ENCODE measurements at places on chromosomes 13 and 19.
A peak's percentile ranks its signal among the peaks of the same experiment; 100 is the strongest.

GRCh38 chr13:29315847-29316246 is 279.6 kb downstream of the SLC7A1 start:
- no peak for DNase-seq

DNA sequence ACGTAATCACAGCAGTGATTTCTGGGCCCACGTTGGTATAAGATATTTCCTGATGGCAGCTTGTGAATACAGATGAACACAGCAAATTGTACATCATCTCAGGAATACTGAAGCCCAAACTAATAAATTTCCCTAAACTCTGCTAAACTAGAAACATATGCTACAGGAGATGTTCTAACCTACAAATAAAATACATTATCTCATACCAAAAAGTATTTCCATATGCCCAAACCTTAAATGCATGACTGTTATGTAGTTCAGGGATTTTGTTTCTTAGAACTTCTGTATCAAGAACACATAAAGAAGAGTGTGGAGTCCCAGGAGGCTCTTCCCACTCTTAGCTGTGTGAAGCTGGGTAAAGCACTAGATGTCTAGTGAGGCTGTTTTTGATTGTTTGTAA is 138.4 kb downstream of the RFC3 start:
- DNase-seq = no peak

DNA sequence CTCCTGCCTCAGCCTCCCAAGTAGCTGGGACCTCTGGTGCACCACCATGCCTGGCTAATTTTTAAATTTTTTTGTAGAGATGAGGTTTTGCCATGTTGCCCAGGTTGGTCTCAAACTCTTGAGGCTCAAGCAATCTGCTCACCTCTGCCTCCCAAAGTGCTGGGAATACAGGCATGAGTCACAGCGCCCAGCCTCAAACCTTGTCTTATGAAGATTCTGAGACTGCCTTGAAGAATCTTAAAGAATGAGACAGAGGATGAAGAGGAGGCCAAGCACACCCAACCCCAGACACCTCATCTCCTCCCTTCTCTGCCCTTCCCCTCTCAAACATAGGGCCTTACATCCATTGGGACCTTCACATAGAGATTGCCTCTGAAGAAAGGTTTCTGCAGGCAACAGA is 179.7 kb downstream of the ABCC4 start:
- no peak for DNase-seq

DNA sequence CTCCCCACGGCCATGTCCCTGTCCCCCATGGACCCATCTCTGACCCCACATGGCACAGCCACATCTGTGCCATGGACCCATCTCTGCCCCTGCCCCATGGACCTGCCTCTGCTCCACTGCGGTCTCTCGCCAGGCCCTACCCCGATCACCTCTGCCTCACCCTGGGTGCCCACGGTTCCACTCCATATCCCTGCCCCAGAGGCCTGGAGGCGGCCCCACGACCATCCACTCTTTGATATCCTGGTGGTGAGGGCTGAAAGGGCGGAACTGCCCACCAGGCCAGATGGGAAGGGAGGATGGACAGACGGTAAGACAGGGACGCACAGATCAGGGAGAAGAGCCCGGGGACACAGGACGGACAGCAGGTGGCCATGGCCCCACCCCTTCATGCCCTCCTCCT is 327 bp downstream of the PTGER1 start:
- DNase-seq = no peak

- no peak for DNase-seq
Observed at GRCh38 chr19:38290631-38291147, 13.4 kb upstream of the C19orf33 start.

GRCh38 chr19:45256836-45257235 is 5.8 kb downstream of the MARK4 start:
- DNase-seq = no peak

GRCh38 chr19:10661946-10662345 is 7.8 kb downstream of the ILF3 start:
- no peak for DNase-seq

- no peak for DNase-seq
Observed at GRCh38 chr19:8030960-8031359, 21.6 kb upstream of the CCL25 start.

GRCh38 chr19:47863514-47863936 is 4.5 kb downstream of the TPRX2 start:
- peak; percentile 57 for DNase-seq

- DNase-seq = no peak
Observed at GRCh38 chr13:83752141-83752540, 130.1 kb downstream of the SLITRK1 start.

DNA sequence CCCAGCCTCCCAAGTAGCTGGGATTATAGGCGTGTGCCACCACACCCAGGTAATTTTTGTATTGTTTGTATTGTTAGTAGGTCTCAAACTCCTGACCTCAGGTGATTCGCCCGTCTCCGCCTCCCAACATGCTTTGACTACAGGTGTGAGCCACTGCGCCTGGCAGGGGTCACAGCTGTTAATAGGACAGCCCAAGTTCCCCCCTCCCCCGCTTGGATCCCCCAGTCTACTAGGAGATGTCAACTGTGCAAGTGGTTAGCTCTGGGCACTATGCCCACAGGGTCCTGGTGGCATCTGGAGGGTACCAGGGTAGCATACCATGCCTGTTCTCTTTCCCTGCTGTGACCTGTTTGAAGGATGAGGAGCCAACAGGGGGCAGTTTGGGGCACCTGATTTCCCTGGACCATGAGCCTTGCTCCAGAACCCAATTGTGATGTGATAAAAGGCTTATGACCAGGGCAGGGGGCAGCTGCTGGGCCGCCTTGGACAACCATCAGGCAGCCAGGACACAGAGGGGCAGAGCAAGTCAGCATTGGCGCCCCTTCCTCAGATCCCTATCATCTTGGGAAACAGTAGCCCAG is at the start of gene TSPAN16:
TSPAN16 (plus strand) TSS at position 496 of the 581 bp plus-strand sequence. CDS start 138 bp downstream, outside the sequence.
- no peak for DNase-seq

DNA sequence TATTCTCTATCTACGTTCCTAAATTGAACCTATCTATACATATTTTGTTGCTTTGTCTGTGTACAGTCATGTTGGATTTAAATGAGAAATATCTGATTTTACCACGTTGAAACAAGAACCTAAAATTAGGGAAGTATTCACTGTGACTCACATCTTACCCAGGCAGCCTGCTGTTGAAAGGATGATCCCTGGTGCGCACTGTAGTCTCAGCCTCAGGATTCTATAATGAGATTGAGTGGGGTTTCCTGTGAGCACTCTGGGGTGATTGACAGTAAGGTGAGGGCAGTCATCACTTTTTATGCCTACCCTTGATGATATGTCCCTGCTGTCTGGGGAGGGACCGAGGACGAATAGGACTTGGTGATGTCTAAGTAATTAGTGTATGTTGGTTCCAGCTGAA is 35.4 kb downstream of the PCCA start:
- no peak for DNase-seq

All from memory B cell (primary cell).